Stimulated activated CD8-positive, alpha-beta memory T cell treated with anti-CD3 and anti-CD28 coated beads, Interleukin-7, amount 100 ng/mL, for 1 hour (primary cell): ENCODE measurements at places on chromosomes 3 and 15.

- DNase-seq = no peak
Observed at GRCh38 chr15:80732818-80733217, 37.7 kb downstream of the ABHD17C start.

- DNase-seq = no peak
Observed at GRCh38 chr3:83189634-83190033, 1428.2 kb upstream of the GBE1 start.

DNA sequence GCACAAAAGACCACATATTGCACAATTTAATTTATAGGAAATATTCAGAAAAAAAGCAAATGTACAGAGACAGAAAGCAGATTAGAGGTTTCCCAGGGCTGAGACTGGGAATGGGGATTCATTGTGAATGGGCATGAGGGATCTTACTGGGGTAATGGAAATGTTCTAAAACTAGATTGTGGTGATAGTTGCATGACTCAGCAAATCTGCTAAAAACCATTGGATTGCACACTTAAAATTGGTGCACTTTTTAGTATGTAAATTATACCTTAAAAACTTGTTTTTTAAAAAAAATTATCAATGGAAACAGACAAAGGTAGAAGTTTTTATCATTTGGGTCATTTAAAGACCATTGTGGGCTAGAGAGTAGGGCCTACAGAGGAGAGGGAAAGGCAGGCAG, 230.6 kb downstream of the IL5RA start:
- DNase-seq = no peak

GRCh38 chr15:68775671-68776476, 44.8 kb downstream of the ANP32A start:
- DNase-seq = no peak

DNA sequence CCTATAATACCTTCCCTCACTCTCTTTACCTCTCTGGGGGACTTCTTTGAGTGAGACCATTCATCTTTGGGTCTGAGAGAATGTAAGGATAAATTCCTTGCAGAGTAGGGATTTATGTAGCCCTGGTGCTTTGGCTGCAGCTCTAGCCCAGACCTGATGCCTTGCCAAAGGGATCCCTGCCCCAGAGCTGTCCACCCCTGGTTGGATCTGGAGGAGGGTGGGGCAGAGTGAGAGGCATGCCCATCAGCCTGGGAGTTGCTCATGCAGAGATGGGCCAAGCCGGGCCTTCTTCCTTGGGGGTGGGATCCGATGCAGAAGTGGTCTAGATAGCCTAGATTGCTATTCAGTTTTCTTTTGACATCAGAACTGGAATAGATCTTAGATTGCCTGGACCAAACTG, 31.5 kb downstream of the RTP1 start:
- DNase-seq = no peak

DNA sequence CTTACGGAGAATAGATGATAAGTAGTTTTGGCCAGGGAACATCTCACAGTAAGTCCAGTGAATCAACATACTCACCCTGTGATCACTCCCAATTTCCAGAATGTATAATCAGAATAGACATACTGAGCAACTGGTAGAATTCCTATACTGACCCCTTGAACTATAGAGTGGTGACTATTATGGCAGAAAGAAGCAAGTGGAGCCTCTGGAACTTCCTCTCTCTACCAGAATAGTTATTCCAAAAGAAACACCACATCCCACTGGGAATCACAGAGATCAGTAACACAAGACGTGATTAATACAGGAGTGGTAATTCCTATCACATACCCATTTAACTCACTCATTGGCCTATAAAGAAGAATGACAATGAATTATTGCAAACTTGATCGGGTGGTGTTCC, 50.1 kb upstream of the TRIM42 start:
- no peak for DNase-seq

- DNase-seq = no peak
Observed at GRCh38 chr3:188230962-188231361, 77.0 kb downstream of the LPP start.

DNA sequence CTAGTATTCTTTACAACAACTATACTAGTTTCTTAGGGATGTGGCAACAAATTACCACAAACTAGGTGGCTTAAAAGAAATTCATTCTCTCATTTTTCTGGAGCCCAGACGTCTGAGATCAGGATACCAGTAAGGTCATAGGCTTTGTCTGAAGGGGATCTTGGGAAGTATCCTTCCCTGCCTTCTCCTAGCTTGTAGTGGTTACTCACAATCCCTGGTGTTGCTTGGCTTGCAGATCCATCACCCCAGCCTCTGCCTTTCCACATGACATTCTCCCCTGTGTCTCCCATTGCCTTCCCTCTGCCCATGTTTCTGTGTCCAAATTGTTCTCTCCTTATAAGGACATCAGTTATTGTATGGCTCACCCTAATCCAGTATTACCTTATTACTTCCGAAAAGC, 24.3 kb upstream of the CLDN1 start:
- no peak for DNase-seq

DNA sequence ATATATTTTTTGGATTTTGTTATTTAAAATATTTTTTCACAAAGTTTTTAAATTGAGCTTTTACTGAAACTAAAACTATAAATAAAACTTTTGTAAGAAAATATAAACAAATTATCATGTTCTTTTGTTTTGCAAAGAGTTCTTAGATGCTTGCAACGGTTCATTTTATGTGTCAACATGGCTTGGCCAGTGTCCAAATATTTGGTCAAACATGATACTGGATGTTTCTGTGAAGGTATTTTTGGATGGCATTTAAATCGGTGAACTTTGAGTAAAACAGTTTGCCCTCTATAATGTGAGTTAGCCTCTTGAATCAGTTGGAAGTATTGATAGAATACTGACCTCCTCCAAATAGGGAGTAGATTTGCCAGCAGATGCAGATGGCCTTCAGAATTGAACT, 612.6 kb upstream of the NECTIN3 start:
- DNase-seq = no peak

- DNase-seq = no peak
Observed at GRCh38 chr15:44009038-44009437, 182.2 kb downstream of the WDR76 start.

GRCh38 chr3:45646051-45646585, 43.1 kb upstream of the SACM1L start:
- no peak for DNase-seq

- DNase-seq = no peak
Observed at GRCh38 chr15:50024281-50024680, 94.8 kb downstream of the ATP8B4 start.

DNA sequence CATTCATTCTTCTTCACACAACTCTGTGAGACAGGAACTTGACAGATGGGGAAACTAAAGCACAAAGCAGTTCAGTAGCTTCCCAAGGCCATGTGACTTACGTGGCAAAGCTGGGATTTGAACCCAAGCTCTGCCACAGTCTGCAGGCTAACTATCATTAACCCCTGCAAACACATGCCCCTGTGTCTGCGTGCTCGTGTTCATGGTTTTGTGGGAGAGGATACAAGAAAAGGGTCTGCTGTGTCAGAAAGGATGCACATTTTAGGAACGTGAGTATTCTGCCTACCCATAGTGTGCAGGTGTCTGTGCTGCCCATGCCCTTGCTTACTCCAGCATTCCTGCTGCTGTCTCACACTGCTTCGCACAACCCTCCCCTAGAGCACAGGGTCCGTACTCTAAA, 137.0 kb downstream of the CHDH start:
- DNase-seq = no peak

- DNase-seq = no peak
Observed at GRCh38 chr3:65952842-65953241, 85.9 kb downstream of the MAGI1 start.

DNA sequence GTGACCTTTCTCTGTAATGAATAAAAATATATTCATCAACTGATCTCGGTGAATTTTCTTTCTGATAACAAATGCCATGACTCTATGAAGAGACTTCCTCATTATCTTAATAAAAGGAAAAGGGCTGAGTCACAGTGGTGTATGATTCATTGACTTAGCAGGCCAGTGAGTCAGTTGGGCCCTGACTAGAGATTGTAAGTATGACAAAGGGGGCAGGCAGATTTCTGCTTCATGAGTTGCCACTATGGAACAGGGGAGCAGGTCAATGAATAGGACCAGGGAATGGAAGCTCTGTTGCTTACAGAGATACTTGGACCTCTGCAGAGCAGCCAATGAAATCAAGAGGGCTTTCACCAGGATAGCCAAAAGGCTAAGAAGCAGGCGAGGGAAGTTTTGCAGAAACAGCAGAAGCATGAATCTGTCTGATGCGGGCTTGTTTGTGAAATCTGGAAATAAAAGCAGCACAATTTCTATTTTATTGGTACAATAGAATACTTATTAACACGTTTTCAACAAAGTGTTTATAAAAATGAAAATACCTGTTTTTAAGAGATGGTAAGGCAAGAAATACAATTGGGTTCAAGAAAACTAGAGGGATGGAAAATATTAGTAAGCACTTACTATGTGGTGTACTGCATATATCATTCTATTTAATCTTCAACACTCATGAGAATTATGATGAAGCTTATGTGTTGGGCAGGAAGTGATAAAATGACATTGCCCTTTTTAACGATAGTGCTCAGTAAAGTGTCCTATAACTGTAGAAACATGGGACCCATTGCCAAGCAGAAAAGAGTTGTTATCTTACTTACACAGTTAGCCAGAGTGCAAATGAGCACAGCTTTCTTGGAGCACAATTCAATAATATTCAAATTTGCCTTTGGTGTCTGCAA, 169.8 kb upstream of the MYRIP start:
- no peak for DNase-seq

DNA sequence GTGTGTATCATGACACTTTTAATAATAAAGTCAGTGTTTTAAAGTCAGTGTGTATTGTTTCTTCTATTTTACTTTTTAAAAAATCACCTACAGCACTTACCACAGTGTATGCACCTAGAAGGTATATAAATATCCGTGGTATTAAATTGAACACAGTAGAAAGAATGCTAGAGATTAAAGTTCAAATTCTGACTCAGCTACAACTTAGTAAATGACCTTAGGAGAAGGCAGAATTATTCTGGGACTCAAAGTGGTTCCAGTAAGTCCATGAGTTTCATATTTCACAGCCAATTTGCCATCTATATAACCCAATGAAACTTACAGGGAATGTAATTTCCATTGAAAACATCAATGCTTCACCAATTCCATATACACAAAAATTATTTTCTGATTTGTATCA, 52.7 kb upstream of the MAP4 start:
- no peak for DNase-seq

GRCh38 chr3:117545484-117545883, 835.9 kb downstream of the TUSC7 start:
- DNase-seq = no peak

GRCh38 chr3:159859836-159860235, 128.8 kb upstream of the IL12A start:
- no peak for DNase-seq

GRCh38 chr3:59001675-59002074, 48.1 kb downstream of the CFAP20DC start:
- no peak for DNase-seq

DNA sequence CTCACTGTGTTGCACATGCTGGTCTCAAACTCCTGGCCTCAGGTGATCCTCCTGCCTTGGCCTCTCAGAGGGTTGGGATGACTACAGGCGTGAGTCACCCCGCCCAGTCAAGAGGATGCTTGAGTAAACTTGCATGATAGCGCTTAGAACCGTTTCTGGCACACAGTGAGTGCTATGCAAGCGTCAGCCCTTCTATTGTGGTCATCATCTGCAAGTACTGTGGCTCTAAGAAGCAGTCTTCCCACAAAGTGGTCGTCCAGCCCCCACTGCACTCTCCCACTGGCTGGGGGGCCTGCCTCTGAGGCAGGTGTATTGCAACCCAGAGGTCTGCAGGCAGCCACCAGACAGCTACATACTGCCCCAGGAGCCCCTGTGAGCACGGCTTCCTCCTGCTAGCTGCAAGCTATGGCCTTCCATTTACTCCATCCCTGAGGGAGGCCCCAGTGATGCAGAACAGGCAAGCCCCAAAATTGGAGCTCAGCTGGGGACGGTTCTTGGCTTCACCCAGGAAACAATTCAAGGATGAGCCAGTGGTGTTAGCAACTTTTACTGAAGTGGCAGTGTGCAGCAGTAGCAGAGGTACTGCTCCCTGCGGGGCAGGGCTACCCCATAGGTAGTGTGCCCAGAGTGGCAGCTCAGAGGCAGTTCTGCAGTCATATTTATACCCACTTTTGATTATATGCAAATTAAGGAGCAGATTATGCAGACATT, 95.4 kb downstream of the LSM3 start:
- DNase-seq = no peak

- DNase-seq = no peak
Observed at GRCh38 chr3:40763807-40764206, 239.0 kb downstream of the ZNF621 start.

DNA sequence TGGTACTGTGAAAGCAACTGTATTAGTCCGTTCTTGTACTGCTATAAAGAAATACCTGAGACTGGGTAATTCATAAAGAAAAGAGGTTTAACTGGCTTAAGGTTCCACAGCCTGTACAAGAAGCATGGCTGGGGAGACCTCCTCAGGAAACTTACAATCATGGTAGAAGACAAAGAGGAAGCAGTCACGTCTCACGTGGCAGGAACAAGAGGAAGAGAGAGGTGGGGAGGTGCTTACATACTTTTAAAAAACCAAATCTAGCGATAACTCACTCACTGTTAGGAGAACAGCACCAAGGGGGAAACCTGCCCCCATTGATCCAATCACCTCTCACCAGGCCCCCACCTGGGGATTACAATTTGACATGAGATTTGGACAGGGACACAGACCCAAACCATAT, 48.9 kb downstream of the IQGAP1 start:
- no peak for DNase-seq

DNA sequence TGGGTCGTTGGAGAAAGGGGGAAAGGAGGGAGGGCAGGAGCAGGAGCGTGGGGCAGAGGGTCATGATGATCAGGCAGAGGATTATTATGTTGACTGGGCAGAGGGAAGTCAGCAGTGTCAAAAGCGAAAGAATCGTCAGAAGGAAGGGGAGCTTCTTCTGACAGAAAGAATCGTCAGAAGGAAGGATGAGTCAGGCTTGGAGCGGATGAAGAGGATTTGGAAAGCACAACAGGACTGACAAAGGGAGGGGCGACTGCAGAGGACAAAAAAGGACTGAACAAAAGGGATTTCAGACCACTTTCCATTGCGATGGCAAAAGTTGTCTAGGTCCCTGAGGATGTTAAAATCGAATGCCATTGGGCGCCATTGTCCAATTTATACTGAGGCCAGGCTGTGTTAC, 1053.5 kb downstream of the SI start:
- DNase-seq = no peak

GRCh38 chr3:194575484-194576210, 57.6 kb downstream of the TMEM44 start:
- no peak for DNase-seq

GRCh38 chr3:13008155-13008995, 64.9 kb downstream of the IQSEC1 start:
- DNase-seq = no peak

DNA sequence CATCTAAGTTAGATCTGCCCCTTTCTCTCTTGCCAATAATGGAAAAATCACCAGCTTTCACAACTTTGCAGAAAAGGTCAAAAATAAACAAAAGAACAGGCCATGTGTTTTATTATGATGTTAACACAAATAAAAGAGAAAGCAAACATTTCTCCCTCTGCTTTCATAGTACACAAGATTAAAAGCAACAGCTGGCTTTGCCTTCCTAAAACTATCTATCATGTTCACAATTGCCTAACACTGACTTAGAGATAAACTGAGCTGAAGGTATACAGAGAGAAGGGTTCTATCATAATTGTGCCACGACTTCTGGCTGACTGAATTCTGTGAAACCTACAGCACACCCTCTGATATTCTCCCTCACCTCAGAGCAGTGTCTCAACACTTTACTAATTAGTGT, 29.4 kb downstream of the AADAC start:
- no peak for DNase-seq

- no peak for DNase-seq
Observed at GRCh38 chr3:104385421-104385820, 981.3 kb upstream of the ALCAM start.

- no peak for DNase-seq
Observed at GRCh38 chr15:74316141-74316540, 51.3 kb downstream of the CYP11A1 start.
